Vein endothelial cell (primary cell): ENCODE measurements at places on chromosomes 3 and 15. TPM values are rescaled to one million over a fixed set of nuclear protein-coding genes. Genes with fewer than 3 reads are reported as not detected.

The ROBO1 gene
- total RNA-seq = 2.0 and 5.3 TPM in 2 replicates

The TEX55 gene
- not detected in 2 replicates for total RNA-seq

The CAPN7 gene
- total RNA-seq = 28.5 and 34.0 TPM in 2 replicates

The LRRC31 gene
- total RNA-seq = not detected in 2 replicates

The ZIC1 gene
- not detected in 2 replicates for total RNA-seq

The CISH gene
- 0.33 and 0.48 TPM in 2 replicates for total RNA-seq

The CDHR4 gene
- total RNA-seq = not detected in 2 replicates

The SNTN gene
- not detected in 2 replicates for total RNA-seq

The TNFAIP8L3 gene
- total RNA-seq = 74.1 and 83.4 TPM in 2 replicates

The CLDN18 gene
- total RNA-seq = not detected in 2 replicates

The SLC12A1 gene
- total RNA-seq = not detected in 2 replicates

The EDC3 gene
- total RNA-seq = 14.1 and 17.6 TPM in 2 replicates

The OIP5 gene
- 4.2 and 6.8 TPM in 2 replicates for total RNA-seq

The PSTPIP1 gene
- total RNA-seq = not detected in 2 replicates

The CYFIP1 gene
- 102 and 111 TPM in 2 replicates for total RNA-seq

The RAB7A gene
- total RNA-seq = 89.5 and 91.0 TPM in 2 replicates

The IL20RB gene
- total RNA-seq = 0.33 and 1.3 TPM in 2 replicates

The SPATA12 gene
- total RNA-seq = 0.33 and 0.48 TPM in 2 replicates

The CPN2 gene
- total RNA-seq = not detected in 2 replicates

The DUOX1 gene
- not detected in 2 replicates for total RNA-seq

The ISLR2 gene
- total RNA-seq = not detected in 2 replicates

The HRH1 gene
- total RNA-seq = 13.5 and 16.7 TPM in 2 replicates

The GNAT1 gene
- not detected in 2 replicates for total RNA-seq

The CFAP92 gene
- total RNA-seq = 0.48 and 0.65 TPM in 2 replicates

The PLA2G4D gene
- not detected in 2 replicates for total RNA-seq

The EPHB1 gene
- 3.3 and 3.6 TPM in 2 replicates for total RNA-seq

The RUBCN gene
- 23.5 and 31.0 TPM in 2 replicates for total RNA-seq

The RBPMS2 gene
- under 0.01 TPM in 1 of 2 replicates, not detected in the other for total RNA-seq

The CPNE9 gene
- total RNA-seq = not detected in 2 replicates

The CYP8B1 gene
- total RNA-seq = not detected in 2 replicates

The SYNPR gene
- not detected in 2 replicates for total RNA-seq

The PDIA5 gene
- total RNA-seq = 71.9 and 78.1 TPM in 2 replicates

The BFSP2 gene
- not detected in 2 replicates for total RNA-seq

The MED12L gene
- total RNA-seq = 0.65 and 0.67 TPM in 2 replicates
